ENCODE measurements at places on chromosomes 3 and 15.

GRCh38 chr3:49807431-49808114 is 4.5 kb downstream of the INKA1 start:
- no peak for DNase-seq

DNA sequence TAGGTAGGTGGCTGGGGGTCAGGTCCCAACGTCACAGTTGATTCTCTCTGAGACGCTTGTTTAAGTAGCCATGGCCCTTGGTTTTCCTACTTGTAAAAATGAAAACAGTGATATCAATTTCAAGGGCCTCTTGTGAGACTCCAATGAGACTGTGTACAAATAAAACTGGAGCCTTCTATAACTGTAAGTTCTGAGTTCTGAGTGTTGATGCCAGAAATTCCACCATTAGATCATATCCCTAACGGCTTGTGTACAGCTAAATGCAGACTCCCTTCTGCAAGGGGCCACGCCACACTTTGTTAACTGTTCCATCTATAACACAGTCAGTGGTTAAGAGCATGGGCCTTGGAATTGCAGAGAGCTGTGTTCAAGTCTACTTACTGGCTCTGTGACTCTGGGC is 267.3 kb downstream of the TLE3 start:
- no peak for DNase-seq

DNA sequence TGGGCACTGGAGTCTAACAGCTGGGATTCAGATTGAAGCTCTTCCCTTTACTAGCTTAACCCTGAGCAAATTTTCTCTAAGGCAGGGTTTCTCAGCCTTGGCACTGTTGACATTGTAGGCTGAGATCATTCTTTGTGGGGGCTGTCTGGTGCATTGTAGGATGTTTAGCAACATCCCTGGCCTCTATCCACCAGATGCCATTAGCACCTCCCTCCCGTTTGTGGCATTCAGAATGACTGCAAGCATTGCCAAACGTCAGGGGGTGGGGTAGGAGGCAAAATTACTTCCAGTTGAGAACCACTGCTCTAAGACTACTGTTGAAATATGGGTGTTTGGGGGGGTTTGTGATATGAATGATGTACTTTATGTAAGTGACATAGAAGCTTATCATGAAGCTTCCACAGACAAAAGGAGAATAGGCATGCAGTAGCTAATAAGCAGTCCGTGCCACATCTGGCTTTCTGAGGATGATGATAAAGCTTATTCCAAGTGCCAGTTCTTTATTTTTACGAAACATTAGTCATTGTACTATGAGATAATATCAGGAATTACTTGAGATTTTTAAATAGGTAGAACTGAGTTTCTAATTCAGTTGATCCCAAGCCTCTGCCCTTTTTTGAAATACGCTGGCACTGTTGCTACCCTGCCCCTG is 39.3 kb downstream of the NKIRAS1 start:
- DNase-seq, result no peak

DNA sequence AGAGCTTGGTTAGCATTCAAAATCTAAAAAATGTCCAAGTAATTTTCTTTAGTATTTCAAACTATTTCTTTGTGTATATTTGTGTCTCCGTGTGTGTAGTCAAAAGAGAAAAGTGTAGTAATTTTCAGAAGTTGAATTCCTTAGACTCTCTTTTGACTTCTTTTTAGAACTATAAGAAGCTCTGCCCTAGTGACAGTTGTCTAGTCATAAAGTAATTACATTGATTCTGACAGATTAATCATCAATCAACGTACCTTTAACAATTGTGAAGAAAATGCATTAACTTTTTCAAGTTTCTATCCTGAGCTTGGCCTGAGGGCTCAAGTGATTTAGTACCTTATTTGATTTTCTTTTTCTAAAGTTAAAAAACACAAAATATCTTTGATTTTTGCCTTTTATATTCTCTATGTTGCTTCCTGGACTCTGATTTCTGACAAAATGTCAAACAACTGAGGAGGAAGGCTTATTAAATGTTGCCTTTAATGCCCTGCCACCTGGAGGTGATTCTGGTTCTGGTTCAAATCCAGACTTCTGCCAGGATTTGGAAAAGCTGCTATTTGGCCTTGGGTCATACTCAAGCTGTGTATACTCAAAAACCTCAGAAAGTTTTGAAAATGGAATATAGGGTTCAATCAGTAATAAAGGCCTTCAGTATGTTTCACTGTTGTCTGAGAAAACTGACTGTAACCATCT is 653.6 kb downstream of the NSUN3 start:
- no peak for DNase-seq

- no peak for DNase-seq
These were observed 101.9 kb downstream of the PIK3R4 start for GRCh38 chr3:130644628-130645253.

DNA sequence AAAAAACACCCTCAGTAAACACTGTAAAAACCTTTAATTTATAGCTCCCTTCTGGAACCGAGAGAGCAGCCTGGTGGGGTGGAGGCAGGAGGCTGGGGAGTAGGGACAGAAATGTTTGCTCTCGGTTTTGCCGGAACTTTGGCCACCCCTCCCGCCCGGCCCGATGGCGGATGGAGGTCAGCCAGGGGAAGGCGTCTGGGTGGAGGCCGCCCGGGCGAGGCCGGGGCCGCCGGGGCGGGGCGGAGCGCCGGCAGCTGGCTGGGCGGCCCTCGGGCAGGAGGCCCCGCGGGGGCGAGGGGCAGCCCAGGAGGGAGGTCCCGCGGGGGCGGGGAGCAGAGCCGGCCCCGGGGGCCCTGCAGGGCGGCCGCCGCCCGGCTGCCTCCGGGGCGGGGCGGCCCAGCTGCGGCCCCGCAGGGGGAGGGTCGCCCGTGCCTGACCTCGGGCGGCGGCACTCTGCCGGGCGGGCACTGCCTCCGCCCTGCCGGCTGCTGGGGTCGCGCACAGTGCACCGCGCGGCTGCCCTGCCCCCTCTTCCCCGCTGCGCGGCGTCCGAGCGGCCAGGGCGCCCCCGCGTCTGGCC is 829 bp upstream of the SKIL start:
- peak; percentile 39 for DNase-seq

DNA sequence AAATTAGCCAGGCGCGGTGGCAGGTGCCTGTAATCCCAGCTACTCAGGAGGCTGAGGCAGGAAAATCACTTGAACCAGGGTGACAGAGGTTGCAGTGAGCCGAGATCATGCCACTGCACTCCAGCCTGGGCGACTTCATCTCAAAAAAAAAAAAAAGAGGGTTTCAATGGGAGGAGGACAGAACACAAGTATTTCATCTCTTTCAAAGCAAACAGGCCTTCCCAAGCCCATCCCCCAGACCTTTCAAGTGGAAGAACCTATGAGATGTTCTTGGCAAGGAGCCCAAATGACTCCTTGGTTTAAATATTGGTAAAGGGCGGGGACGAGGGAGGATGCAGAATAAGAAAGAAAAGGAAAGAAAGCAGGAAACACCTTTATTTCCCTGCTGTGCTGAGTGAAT is 62.2 kb upstream of the MCF2L2 start:
- no peak for DNase-seq

DNA sequence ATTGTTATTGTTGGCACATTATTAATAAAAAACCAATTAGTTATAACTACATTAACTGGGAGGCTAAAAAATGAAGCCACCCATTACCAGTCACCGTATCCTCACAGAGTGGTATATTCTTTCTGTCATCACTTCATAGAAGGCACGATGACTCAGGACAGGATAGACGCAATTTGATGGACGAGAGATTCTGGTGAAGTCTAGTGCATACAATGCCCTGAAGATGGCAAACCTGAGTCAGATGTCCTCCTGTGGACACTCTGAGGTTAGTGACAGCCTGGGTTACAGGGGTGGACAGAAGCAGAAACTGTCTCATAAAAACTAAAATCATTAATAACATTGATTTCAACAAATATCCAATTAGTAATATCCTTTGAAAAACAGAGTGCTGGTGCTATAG is 150.3 kb downstream of the SLC9A9 start:
- DNase-seq, result no peak

- DNase-seq, result no peak
These were observed 407.1 kb upstream of the CFAP20DC start for GRCh38 chr3:59456852-59457485.

- peak; percentile 62 for DNase-seq
These were observed 81.9 kb upstream of the PLXND1 start for GRCh38 chr3:129688271-129688895.

GRCh38 chr3:117932441-117932840 is 1102.2 kb downstream of the IGSF11 start:
- DNase-seq, result no peak

- no peak for DNase-seq
These were observed 37.1 kb downstream of the PSMD6 start for GRCh38 chr3:63986146-63986545.

- DNase-seq, result peak; percentile 10
These were observed 345.6 kb downstream of the MCTP2 start for GRCh38 chr15:94576889-94577533.

DNA sequence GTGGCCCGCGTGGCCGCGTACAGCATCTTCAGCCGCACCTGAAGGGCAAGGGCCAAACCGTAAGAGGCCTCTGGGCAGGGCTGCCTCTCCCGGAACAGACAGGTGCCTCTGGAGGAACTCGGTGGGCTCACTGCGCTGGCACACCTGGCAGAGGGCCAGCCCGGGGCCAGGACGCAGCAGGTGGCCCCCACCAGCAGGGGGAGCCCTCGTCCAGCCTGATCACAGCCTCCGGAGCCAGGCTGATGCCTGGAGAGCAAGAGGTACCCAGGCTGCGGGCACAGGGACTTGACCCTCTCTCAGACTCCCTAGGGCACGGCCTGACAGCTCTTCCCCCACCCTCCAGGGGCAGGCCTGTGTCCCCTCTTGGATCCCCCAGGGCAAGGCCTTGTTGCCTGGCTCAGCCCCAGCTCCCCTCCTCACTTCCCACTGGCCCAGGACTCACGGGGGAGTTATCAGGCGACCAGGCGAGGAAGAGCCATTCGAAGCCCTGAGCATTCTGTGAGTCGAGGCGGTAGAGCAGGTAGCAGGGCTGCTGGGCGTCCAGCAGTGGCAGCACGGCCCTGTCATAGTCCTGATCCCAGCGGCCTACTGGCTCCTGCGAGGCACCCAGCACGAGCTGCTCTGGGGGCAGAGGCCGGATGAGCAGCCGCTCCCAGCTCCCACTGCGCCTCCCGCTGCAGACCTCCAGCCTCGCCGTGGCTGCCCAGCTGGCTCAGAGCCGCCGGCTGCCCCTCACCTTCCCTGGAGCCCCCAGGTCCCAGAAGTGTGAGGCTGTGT is 6.2 kb upstream of the TLR9 start:
- no peak for DNase-seq

GRCh38 chr3:104943974-104944373 is 422.7 kb upstream of the ALCAM start:
- no peak for DNase-seq

DNA sequence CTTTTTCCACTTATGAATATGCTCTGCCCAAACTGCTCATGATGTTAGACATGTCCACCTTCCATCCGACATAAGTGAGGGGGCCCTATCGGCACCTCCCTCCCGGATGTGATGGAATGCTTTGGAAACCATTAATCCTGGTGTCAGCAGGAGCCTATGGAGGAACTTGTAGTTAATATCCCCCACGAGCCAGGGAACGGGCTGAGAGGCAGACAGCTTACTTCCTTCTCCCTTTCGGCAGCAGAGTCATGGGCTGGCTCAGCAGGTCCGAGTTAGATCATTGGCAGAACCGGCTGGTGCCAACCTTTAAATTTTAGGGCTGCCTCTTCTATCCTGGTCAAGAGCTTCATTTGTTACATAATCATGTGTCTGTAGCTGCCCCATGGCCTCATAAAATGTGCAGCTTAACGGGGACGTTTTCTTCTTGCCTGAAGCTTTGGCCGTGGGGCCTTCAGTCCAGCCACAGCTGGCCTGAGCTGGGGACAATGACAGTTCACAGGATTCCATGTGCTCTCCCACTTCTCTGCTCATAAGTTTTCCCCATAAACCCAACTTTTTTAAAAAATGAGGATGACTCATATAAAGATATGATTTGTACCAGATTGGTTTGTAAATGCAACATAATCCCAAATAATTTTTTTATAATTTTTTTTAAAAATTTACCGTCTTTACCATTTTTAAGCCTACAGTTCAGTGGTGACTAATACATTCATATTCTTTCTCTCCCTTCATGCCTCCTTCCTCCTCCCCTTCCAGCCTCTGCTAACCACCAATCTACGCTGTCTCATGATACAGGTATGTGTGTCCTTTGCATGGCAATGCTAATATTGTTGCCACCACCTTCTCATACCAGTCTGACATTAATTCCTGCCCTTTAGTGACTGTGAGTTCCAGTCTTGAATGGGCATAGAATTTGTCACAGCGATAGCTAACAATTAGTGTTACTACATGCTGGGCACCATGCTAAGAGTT is 62.2 kb upstream of the RGMA start:
- no peak for DNase-seq

All from substantia nigra (tissue), 51 donors.